ENCODE measurements at places on chromosomes 1 and 21.

DNA sequence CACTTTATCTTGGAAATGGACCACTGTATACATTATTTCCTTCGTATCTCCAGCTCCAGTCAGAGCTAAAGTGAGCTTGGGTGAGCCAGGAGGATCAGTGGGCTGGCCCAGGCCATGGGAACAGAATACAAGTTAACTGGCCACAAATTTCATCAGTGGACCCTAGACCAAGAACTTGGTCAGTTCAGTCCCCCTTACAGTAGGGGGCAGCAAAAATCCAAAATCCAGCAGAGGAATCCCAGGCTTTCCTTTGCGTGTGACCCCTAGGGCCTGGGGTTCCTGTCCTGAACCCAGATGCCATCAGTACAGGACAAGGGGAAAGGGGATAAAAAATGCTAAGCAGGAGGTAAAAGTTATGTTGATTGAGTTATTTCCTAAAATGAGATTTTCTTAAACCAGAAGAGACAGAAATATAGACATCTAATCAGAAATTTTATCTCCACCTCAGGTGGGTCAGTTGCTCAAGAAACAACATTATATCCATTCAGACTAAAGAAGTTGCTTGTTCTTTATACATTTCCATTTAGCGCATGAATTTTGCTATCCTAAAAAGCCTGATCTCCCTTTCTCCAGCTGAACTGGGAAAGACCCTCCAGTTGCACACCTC is 24.1 kb upstream of the LCE5A start:
- DNase-seq: no peak

GRCh38 chr1:214012418-214012817 is 24.6 kb downstream of the PROX1 start:
- no peak for DNase-seq

GRCh38 chr1:204493145-204493983 is 1.2 kb downstream of the PIK3C2B start:
- no peak for DNase-seq

DNA sequence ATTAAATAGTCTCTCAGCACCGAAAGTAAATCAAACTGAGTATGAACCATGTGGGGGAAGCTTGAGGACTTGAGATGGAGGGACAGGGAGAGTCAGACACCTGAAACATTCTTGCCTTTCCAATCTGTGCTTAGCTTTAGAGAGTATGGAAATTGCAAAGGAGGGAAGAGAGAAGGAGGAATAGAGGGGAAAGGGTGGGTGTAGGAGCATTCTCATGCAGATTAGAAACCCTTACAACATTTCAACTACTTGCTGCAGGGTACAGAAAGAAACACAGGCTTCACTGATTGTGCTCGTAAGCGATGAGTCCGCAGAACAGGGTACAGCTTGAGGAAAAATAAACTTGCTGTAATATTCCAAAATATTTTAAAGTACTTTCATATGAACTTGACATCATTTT is 73.8 kb downstream of the NIBAN1 start:
- DNase-seq: no peak

- no peak for DNase-seq
Measured at GRCh38 chr1:29811247-29811646, 574.9 kb downstream of the PTPRU start.

- DNase-seq: no peak
Measured at GRCh38 chr1:153515504-153516394, 20.0 kb downstream of the S100A6 start.

- DNase-seq: no peak
Measured at GRCh38 chr1:95098196-95098595, 19.0 kb upstream of the TLCD4 start.

- DNase-seq: peak; percentile 95
Measured at GRCh38 chr1:168091720-168092550, 44.8 kb downstream of the GPR161 start.

DNA sequence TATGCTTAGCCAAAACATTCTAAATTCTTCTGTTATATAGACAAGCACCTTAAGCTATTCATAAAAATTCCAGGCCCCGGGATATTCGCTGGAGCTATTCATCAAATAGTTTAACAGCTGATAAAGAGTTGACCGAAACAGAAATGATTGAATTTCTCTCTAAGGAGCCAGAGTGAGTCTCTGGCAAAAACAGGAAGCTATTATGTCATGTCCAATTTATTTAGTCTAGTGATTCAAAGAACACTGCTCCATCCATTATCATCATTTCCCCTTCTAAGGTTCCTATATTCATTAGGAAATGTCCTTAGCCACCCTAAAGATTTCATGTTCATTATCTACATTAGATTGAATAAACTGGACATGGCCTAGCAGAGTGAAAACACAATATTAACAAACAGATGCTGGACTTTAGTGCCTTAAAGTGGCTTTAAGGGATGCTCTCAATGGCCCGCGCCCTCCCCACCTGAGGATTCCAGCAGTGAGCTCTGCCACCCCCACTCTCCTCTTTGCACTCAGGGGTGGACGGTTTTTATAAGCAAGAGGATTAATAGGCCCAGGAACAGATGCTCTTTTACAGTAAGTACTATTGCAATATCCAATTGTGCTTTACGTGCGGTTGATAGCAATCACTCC is 122.1 kb upstream of the RGS1 start:
- no peak for DNase-seq

All from foreskin melanocyte (primary cell).